ENCODE measurements at places on chromosomes 2 and 18. TPM values are rescaled to one million over a fixed set of nuclear protein-coding genes. Genes with fewer than 3 reads are reported as not detected.

Gene SERPINB12
- not detected for total RNA-seq

Gene ASXL3
- total RNA-seq = not detected

Gene POTEI
- total RNA-seq = not detected

GRCh38 chr2:148756292-148756975 lies 111.9 kb downstream of the EPC2 start:
- no peak for DNase-seq

DNA sequence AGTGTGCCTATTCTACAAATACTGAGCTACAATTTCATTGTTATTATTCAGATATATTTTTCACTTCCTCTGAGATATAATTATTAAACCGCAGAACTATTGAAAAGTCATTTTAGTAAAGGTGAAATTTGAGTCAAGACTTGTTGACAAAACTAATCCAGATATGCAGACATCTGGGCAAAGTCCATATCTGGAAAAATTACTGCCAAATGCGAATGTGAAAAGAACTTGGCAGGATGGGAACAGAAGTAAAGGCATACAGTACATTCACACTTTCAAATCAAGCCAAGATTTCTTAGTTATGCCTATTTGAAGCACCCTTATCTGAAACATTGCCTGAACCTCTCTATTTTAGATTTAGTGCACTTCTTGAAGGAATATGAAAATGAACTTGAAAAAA lies 923.6 kb downstream of the CCDC85A start:
- DNase-seq = no peak

DNA sequence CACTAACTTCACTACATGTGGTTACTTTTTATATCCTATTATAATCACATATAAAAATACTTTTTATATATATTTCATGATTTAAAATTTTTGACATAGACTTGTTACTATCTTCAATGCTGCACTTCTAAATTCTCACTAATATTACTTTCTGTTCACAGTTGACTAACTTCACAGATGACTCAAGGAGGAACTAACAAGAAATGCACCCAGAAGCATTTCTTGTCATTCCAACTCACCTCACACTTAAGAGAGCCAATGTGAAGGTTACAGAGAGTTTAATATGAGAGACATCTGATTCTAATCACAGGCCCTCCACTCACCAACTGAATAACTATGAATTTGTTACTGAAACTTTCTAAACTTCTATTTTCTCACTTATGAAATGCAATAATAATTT lies 399.8 kb upstream of the SLC8A1 start:
- no peak for DNase-seq

- DNase-seq = peak; percentile 36
These were observed 19.4 kb downstream of the RRM2 start for GRCh38 chr2:10141736-10142639.

DNA sequence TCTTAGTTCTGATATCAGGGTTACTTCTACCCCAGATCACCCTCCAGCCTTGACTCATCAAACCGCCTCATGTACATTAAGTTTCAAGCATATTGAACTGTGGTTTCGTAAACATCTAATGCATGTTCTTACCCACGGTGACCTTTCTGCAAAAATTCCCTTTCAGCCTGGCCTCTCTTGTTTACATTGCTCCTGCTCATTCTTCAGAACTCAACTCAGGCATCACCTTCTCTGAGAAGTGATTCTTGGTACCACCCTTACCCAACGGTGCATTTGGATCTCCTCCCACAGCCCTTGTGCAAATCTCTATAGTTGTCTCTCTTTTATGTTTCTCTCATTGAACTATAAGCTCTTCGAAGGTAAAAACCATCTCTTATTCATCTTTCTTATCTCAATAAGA lies 503.1 kb upstream of the PKDCC start:
- no peak for DNase-seq

- DNase-seq = no peak
These were observed 3.5 kb downstream of the TRIB2 start for GRCh38 chr2:12720278-12720620.

All from PC-9 (cell line).